ENCODE measurements at places on chromosomes 5 and 9.
A peak's percentile ranks its signal among the peaks of the same experiment; 100 is the strongest.

DNA sequence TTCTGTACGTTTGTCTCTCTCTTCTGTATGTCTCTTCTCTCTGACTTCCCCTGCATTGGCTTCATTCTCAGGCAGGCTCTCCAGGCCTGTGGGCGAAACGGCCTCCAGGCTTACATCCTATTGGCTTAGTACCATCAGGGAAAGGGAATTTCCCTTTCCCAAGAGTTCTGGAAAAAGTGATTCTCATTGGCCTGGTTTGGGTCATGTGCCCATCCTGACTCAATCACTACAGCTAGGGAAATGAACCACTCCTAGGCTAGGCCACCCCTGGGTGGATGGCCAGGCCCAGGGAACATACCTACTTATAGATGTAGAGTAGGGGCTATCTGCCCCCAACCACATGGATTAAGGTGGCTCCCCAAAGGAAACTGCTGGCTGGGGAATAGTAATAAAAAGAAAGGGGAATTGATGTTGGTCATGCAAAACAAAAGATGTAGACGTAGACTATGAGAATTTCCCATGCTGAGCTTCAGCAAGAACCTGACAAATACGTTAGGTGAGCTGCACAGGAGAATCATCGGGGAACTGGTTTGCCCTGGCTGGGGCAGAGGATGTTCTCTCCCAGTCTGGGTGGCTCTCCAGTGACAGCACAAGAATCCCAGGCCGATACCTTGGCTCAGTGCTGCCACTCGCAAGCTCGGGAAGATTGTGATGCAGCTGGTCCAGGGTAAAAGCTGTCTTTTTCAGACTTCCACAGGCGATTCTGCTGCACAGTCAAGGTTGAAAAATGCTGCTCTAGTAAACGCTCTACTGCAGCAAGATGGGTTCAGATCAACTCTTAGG, 3.7 kb upstream of the EGR1 start:
- no peak for DNase-seq

DNA sequence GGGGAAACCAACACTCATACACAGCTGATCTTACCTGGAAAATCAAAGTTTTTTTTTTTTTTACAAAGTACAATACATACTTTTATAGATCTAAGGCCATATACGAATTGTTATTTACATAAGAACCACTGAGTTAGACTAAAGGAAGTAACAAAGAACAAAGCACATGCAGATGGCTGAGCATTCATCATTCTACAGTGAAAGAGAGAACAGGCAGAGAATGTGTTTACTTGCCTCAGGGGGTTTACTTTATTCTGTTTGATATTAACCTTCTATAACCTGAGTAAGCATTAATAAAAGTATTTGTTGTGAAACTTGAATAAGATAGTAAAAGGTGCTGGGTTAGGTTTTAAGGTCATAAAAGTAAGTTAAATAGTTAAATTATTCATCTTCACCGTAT, 54.7 kb downstream of the SLC38A9 start:
- no peak for DNase-seq

DNA sequence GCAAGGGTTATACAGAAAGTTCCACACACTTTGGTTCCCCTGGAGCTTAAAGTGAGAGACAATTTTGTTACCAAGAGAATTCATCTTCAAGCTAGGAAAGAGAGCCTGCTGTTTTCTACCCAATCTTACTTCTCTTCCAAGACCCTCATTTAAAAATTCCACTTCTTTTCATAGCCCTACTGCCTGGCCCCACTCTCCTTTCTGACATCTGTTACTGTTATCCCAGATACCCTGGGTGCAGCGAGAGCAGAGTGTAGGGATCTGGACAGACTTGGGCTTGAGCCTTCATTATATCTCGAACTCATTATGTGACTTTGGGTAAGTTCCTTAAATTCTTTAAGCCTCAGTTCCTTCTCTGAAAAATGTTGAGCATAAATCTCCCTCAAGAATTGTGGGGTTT, 263.1 kb downstream of the ASTN2 start:
- no peak for DNase-seq

DNA sequence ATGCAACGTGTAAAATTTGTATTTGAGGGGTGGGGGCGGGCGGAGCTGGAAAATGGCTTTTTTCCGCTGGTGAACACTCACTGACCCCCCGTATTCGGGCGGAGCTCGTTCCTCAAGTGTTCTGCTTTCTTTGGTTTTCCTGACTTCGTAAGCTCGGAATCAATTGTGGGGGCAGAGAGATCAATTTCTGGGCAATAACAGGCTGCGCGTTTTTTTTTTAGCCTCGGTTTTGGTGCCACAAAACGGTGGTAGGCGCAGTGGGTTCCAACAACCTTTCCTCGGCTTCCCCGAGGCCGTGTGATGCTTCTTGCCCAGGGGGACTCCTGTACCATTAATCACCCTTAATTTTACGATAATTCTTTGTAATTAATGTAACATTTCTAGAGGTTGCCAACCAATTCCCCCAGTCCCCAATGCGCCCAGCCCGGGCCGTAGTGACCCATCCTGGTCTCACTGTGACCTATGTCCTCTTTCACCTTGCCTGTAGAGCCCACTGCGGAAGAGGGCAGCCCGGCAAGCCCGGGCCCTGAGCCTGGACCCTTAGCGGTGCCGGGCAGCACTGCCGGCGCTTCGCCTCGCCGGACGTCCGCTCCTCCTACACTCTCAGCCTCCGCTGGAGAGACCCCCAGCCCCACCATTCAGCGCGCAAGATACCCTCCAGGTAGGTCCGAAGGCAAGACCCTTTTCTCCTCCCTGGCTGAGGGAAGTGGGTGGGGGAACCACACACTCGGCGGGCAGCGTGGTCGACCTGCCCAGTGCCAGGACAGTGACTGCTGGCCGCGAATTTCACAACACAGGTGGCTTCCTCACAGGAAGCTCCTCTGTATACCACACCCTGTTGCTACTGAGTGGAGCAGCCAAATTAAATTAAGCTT, 3.7 kb downstream of the NR4A3 start:
- no peak for DNase-seq

- no peak for DNase-seq
Measured at GRCh38 chr5:180208435-180209081, 453 bp downstream of the RASGEF1C start.

- DNase-seq = no peak
Measured at GRCh38 chr5:115600766-115601165, 1.5 kb downstream of the TICAM2 start.

DNA sequence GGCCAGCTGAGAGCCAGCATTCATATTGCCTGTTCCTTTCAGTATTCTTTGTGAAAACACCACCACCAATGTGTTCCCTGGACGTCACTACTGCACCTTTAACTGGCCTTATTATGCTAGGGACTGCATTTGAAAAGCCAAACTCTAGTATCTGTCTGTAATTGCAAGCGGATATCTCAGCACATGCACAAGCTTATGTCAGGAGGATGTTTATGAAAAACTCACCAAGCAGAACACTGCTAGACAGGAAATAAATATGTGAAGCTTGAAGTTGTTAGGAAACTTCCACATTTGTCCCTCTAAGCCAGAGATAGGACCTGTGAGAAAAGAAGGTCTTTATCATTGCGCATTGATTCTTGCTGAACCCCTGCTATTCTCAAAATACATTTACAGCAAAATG, 135.4 kb upstream of the CCDC152 start:
- no peak for DNase-seq

DNA sequence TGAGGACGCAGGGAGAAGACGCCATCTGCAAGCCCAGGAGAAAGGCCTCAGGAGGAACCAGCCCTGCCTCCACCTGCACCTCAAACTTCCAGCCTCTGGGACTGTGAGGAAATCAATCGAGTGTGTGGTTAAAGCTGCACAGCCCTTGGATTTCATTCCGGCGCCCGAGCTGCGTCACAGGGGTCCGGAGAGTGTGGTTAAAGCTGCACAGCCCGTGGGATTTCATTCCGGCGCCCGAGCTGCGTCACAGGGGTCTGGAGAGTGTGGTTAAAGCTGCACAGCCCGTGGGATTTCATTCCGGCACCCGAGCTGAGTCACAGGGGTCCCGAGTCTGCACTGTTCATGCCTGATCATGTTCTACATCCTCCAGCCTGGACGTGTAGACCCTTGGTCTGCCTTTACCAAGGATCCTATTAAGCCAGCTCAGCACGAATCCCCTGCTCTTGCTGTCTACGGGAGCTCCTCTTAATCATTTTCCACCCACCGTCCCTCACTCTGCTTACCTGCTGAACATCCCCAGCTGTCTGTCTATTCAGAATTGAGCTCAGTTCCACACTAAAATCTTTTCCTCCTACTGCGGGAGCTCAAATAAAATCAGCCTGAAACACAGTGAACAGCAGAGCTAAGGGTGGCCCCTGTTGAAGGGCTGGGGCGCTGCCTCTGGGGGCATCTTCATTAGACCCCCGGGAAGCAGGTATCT, 73.0 kb upstream of the OLFM1 start:
- DNase-seq = no peak

DNA sequence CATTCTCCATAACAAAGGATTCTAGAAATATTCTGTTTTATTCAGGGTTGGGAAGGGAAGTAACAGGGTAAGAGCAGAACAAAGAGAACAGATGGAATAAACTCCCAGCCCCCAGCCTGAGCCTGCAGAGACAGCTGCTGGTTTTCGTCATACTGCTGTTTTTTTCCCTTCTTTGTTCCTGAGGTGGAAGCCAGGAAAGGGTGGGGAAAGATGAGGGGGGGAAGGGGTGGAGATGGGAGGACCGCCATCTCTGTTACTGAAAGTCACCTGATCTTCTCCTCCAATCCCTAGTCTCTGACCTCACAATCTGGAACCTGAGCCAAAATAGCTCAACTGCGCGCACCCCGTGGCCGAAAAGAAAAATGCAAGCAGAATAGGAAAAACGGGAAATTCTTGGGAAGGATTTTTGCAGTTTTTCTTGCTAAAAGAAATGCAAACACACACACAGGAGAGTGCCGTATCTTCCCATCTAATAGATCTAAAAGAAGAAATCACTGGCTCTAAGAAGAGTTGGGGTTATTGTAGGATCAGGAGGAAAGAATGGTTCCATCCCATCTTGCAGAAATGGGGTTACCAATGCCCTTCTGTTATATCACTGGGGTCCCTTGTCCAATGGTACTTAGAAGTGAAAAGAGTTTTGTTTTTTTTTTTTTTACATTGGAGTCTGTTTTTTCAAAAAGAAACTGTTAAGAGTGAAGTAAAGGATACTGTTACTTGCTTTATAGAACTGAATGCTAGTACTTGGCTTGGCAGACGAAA, 57.9 kb downstream of the DIAPH1 start:
- DNase-seq = no peak

DNA sequence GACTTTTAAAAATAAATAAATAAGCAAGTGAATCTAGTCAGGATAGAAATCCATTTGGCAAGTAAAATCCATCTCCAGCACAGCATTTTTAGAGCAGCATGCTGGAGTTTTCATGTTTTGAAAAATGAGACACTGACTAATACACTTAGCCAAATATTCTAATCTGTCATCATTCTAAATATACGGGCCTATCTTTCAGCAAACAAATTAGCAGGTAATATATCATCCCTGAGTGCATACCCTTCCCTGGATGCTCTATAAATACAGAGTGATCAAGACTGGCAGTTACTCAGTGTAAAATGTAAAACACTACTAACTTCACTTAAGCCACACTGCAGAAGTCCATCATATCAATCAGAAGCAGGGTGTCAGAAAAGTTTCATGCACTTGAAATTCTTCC, 58.4 kb downstream of the MLLT3 start:
- no peak for DNase-seq

GRCh38 chr9:129962889-129963703, 79.9 kb downstream of the FNBP1 start:
- DNase-seq = peak; percentile 69

DNA sequence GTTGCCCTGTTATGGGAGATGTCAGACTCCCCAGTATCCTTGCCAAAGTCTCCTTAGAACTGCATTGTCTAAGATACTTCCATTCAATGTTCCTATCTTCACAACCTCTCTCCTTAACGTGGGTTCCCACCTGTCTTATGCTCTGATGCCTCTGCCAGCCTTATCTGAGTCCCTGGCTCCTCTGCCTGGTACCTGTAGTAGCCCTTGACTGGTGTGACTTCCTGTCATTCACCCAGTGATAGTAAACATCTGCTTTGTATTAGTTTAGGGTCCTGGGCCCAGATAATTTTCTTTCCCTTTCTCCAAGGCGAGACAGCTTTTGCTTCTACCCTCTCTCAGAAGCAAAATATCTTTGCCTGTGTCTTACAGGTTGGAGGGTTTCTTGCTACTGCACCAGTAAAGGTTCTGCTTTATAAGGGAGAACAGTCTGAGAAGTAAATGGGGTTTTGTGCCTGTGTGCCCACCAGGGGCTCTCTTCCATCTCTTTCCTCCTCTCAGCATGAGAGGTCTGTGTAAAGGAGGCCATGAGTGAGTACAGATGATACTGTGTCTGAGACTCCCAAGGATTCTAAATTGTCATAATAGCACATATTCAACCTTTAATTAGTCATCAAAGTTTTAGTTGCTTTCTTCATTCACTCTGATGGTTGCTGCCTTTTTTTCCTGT, 220.8 kb downstream of the PRR16 start:
- no peak for DNase-seq

- no peak for DNase-seq
Measured at GRCh38 chr5:135008556-135008955, 25.5 kb downstream of the PITX1 start.

DNA sequence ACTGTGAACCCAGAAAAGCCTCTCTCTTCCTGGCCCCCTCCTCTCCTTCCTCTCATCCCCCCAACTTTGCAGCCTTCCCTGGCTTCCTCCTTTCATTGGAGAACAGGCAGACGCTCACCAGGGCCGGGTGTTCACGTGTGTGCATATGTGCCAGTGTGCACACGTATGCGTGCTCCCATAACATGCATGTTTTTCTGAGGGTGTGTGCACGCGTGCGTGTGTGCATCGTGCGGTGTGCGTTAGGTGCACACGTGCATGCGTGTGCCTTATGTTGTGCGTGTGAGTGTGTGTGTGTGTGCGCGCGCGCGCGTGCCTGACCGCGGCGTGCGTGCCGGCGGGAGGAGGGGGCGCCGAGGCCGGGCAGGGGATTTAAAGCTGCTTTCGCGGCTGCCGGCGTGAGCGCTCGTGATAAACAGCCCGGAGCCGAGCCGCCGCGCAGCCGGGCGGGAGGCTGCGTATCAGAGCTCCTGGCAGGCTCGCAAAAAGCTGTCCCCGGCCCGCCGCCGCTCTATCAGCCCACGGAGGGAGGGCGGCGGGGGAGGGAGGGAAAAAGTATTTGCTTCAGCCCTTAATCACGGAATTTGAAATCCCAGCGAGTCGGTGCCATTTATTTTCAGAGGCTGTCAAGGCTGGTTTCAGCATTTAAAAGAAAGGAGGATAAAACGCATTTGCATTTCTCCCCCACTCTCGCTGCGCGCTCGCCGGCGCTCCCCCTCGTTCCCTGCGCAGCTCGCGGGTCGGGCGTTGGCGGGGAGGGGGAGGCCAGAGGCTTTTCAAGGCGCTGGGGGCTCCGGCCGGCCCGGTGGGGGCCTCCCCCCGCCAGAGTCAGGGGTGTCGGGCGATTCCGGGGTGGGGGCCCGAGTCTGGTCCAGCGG, 183.9 kb downstream of the C9orf50 start:
- no peak for DNase-seq

- no peak for DNase-seq
Measured at GRCh38 chr5:61586096-61587084, 254.3 kb downstream of the ZSWIM6 start.

- no peak for DNase-seq
Measured at GRCh38 chr5:172911976-172912375, 47.2 kb upstream of the RPL26L1 start.

Measured in effector memory CD4-positive, alpha-beta T cell (primary cell).